ENCODE measurements at places on chromosomes 2 and 18.
A peak's percentile ranks its signal among the peaks of the same experiment; 100 is the strongest.

DNA sequence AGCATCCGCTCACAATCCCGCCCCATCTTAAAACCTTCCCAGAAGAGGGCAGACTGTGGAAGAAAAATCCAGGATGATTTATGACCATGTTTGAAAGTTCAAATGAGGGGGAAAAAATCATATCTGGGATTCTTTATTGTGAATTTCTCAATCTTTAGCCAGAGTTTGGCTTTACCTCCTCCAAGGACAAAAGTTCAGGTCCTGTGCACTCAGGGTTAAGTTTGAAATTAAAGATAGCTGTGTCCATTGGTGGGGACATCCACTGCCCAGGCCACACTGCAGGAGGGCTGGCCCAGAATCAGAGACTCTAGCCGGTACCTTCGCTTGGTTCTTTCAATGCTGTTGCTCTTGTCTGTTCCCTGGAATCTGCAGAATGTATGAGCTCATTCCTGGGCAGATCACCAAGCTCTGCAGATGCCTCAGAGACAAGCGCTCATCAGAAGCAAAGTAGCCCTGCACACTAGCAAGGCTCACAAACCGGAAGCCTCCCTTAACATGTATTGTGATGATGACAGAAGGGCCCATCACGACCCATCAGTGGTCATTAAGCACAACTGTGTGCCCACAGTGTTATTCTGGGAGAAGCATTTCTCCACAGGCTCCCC lies 375.3 kb upstream of the KLHL29 start:
- DNase-seq: no peak

DNA sequence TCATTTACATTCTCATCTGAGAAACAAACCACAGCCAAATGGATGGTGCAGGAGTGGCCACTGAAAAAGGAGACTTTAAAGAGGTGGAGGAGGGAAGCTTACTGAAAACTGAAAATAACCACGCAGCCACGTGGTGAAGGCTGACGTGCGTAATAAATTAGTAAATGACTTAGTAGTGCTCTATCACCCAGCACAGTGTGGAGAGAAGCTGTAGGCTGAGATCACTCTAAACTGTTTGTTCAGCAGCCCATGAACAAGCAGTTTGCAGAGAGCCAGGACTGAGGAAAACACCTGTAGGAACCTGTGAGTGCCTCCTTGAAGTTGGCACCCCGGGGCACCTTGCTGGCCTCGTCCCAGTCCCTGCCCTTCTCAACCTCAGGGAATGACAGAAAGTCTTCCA lies 193.0 kb downstream of the TXNL1 start:
- DNase-seq: no peak

DNA sequence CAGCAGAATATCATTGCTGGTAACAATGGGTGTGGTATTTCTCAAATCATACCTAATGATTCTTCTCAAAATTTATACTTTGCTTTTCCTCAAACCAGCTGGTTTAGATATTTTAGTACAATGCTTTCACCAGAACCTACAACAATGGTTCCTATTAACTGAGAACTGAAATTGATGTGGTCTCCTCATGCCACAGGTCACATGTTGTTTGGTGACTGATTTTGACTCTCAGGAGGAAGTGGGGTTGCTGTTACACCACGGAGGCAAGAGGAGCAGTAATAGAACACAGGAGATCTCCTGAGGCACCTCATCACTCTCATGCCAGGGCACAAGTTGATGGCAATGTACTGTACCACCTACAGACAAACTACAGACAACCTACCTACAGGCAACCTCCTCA lies 3.0 kb upstream of the CEP68 start:
- DNase-seq: no peak

- DNase-seq: no peak
Observed at GRCh38 chr2:121788685-121789084, 33.2 kb downstream of the TSN start.

DNA sequence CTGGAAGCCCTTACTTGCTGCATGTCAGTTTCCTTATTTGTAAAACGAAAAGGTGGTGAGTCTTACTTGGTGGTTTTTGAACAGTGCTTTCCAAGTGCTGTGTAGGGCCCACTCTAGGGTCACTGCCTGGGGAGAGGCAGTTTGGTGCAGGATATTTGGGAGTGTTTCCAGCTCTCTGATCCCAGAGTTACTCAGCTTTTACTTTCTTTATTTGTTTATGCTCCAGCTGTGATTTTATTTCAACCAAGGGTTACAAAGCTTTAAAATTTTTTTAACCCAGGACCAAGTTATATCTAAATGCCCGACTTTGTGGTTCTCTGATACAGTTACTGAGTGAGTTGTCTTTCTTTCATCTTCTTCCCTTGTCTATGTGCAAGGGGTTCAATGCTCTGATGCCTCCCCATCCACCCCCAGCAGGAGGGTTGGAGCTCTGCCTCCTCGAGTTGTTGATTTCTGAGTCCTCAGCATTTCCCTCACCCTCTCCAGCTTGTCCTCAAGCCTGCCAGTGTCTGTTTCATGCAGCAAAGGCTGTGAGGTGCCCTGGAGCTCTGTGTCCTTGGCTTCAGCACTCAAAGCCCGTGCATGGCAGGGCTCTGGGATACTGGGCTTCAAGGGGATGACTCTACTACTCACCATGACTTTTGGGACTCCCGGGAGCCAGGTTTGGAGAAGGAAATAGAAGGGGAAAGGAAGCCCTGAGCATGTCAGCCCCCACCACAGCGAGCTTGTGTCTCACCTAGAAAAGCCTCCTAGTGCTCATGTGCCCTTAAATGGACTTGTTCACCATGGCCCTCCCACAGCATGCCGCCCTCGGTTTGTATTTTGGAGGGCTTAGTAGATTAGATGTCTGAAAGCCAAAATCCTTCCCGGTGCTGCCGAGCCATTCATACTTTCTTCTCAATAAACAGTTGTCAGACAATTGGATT lies 236.8 kb downstream of the SETBP1 start:
- no peak for DNase-seq

GRCh38 chr18:65073060-65073550 lies 677.7 kb upstream of the CDH7 start:
- no peak for DNase-seq

DNA sequence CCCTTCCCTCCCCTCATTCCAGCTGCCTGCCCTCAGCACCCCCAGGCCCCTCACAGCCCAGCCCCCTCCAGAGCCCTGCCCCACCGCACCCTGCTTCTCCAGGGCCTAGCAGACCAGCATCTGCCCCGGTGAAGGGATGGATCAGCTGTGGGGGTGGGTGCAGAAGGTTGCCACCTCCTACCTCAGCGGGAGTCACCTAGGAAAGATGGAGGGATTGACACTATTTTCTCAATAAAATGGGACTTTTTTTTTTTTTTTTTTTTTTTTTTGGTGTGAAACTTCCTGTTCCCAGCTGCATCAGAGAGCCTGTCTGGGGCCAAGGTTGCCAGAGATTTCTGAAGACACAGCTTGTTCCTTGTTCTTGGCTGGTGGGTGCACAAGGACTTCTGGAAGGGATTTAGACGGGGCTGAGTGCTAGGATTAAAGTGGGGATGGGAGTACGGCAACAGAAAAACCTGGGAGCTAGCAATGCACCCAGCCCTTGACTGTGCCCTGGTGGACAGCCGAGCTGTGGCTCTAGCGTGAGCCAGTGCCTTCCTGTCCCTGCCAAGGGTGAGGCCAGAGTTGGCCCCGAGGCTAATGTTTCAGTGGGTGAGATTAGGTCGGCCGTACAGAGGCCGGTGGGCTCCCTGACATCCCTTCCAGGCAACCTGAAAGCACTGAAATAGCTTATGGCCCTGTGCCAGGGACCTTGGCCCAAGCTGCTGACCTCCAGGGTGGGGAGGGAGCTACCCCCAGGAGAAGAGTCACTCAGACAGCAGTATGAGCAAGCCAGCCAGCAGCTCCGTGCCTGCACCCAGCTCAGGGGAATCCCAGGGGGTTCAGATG lies 4.6 kb downstream of the B3GNT7 start:
- DNase-seq: no peak

DNA sequence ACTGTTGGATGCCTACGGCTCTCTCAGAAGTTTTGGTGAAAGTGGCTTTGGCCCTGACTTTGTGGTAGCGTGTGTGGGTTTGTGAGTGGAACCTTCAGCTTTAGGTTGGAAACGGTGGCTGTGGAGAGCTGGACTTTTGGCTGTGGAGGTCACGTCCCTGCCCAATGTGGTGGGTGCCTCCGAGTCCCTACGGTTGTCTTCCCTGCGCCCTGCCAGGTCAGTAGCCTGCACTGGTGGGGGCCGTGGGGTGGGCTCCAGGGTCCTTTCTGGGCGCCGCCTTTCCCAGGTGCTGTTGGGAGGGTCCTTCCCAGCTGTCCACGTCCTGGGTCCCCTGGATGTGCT lies 11.1 kb downstream of the COLEC11 start:
- no peak for DNase-seq

- no peak for DNase-seq
Observed at GRCh38 chr18:1559563-1559962, 654.9 kb downstream of the ADCYAP1 start.

- peak; percentile 12 for DNase-seq
Observed at GRCh38 chr2:114461116-114461515, 18.7 kb downstream of the DPP10 start.

DNA sequence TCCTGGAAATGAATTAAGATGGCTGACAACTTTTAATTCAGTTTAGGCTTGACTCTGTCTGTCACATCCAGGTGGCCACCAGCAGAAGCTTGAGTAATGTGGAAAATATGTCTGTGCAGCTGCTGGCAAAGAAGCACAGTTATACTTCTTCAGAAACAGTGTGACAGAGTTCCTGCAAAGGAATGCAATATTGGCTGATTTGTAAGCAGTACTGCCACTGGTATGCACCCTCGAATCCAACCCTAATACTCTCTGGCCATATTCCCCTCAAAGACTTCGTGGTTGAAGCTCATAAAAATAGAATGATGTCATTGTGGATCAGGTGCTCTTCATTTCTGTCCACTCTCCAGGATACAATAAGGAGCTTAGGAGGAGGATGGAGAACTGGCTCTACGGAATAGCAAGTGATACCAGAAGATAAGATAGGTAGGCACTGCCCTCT lies 86.2 kb downstream of the METTL8 start:
- DNase-seq: no peak

DNA sequence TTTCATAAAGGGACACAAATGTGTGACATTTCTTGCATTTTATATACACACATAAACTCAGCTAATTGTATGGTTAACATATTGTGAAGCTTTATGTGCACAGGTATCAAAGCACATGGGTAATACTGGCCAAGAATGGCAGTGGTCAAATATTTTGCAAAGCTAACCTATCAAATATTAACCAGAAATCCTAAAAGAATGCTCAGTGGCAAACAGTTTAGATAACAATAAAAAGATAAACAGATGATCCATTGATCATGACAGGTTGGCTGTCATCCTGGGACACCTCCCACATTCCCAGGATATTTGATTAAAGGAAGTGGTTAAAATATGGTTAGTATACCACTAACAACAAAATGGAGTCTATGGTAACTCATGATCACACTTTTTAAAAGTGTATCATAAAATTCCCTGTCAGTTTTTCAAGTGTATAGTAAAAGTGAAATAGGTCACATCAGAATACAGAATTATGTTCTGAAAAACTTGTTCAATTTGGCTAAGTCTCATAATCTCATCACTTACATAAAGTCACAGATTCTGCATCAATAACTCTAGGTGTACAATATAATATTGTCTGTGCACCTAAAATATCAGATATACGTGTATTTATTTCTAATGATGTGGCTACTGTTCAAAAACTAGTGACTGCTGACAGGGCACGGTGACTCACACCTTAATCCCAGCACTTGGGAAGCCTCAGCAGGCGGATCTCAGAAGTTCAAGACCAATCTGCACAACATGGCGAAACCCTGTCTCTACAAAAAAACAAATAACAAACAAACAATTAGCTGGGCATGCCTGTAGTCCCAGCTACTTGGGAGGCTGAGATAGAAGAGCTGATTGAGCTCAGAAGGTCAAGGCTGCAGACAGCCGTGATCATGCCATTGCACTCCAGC lies 48.9 kb downstream of the CDH2 start:
- no peak for DNase-seq

DNA sequence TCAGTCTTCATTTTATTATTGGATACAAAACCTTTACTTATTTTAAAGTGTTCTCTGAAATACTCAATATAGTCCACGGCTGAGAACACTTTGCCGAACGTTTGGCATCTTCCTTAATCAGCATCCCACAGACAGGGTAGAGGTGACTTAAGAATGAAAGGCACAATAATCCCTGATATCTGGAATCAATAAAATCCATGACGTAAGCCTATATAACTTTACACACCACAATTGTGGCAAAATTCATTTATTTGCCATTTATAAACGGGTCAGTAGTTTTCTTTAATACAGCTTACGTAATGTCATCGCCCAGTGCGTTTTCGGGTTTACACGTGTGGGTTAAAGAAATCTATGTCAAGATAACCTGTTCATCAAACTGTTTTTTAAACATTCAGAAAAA lies 1.3 kb downstream of the MGAT4A start:
- no peak for DNase-seq

All from neural progenitor cell (in vitro differentiated cells).